ENCODE measurements at places on chromosomes 7 and 10.

DNA sequence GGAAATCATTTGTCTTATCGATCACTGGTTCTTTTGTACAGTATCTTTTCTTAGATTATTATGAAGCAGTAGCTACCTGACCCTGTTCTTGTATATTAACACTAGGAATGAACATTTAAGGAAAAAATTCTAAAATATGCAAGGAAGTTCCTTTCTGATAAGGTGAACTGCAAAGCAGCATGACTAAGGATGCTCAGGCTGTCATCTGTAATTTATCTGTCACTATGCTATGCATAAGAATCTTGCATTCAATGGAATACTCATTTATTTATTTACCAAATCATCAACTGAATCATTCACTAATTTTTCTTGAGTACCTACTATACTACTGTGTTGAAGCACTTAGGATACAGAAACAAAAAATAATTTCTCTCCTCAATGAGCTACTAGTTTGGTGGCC lies 5.8 kb downstream of the GSDME start:
- DNase-seq, result no peak

DNA sequence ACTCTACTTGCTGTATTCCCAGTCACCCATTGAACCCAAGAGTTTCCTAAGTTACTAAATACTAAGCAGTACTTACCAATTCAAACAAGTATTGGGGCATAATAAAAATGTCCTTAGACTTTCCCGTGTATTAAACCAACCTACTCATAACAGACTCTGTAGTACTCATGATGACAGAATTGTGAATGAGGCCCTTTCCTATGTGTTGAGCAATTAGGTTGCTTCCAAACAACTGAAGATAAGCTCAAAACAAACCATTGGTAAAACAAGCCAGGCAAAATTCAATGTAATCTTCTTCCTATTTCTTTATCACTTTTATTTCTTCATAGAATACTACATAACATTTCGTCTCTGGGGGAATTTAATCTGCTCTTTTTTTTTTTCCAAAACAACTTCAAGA lies 106.5 kb upstream of the ANK3 start:
- DNase-seq, result no peak

- DNase-seq, result no peak
These were observed 101.7 kb upstream of the YAE1 start for GRCh38 chr7:39464350-39465054.

DNA sequence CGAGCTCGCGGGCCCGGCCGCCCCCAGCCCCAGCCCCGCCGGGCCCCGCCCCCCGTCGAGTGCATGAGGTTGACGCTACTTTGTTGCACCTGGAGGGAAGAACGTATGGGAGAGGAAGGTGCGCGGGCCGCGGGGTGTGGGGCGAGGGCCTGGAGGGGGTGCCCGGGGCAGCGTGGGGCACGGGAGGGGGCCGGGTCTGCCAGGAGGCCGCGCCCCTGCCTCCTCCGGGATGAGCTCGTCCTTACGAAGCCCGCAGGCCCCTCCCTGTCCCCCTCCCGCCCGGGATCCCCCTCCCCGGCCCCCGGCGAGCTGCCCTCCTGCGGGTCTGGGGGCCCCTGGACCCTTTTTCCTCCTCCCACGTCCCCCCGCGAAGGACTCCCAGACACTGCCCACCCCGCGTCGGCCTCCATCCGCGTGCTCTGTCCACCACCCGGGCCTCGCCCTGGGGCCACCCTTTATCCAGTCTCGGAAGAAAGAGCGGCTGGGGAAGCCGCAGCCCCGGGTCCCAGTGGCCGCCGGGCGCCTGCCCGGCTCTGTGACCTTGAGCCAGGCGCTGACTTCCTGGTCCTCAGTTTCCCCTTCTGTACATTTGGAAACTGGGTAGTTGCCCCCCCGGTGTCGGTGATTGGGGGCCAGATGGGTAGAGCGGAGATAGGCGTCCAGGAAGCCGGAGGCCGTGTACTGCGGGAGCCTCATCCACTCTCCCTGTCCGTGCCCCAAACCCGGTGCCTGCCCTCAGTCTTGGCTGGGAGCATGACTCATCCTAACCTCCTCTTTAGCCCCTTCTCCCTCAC lies 521 bp downstream of the LIMK1 start:
- DNase-seq, result no peak

- DNase-seq, result no peak
These were observed 254.4 kb upstream of the KLF14 start for GRCh38 chr7:130988443-130988842.

DNA sequence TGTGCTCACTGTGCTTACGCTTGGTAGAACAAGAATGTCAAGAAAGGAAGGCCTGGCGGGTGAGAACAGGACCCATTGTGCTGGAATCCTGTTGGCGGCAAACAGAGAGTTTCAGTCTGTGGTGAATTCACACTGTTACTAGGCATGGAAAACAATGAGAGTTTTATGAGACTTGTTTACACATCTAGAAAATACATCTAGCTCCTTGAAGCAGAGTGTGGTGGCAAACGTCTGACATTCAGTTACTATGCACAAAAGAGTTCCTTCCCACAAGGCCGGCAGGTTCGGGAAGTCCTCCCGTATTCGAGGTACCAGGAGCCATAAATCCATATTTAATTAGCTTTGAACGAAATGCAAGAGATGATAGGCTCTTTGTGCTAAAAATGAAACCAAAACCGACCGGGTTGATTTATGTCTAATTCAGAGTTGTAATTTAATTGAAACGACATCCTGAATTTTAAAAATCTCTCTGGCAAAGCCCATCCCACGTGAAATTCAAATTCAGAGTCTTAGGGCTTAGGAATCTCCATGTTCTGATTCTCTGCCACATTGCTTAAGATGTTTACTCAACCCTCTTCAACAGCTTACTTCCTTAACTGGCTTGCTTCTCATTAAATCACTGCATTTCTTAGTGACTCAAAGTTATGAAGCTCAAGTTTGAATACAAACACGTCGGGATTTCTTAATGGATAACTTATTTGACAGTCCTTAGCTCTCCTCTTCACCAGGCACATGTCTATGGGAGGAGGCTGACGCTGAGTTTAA lies 299.9 kb upstream of the PITRM1 start:
- no peak for DNase-seq
